Erythroblast (primary cell): ENCODE measurements at places on chromosomes 4 and X.

- peak; percentile 27 for DNase-seq
Measured at GRCh38 chr4:140049024-140049848, 104.7 kb downstream of the MAML3 start.

DNA sequence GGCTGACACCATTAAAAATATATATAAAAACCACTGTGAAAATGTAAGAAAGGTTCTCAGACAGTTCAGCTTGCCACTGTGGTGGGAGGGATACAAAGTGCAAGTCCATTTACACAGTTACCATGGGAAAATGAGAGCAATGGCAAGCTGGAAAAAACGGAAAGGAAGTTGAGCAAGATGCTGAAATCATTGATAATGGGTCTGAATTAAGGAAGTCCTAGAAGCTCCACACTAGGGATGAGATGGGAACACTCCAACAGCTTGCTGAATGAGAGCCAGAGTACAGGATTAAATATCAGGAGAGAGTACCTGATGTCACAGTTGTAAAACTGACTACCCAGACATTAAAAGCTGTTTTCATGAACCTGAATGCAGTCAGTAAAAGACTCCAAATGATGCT, 218.6 kb downstream of the PRDM5 start:
- no peak for DNase-seq

DNA sequence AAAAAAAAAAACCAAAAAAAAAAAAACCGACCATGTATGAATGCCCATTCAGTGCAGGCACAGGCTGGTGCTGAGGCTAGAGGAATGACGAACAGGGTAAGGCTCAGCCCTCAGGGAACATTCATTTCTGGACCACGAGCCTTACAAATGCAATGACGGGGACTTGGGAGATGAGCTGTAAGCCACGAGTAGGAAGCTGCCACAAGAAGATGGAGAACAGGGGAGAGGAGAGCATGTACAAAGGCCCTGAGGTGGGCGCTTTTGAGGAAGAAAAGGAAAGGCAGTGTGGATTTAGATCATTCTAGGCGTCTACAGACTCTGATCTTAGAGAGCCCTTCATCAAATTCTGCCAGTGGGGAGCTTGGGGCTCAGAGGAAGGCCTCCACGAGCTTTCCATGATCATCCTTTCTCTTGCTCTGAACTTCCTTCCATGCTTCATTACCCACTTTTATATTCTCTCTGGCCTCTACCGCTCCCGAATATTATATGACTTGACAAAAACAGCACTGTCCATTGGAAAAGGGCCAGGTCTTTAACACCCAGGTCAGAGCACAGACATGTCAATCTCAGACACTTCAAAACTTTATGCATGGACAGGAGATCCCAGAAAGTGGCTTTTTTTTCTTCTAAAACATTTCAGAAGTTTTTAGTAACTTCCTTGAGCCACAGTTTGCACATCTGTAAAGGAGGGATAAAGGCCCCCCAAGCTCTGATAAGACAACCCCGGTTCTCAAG, 3.3 kb upstream of the ZNF518B start:
- DNase-seq = no peak

- no peak for DNase-seq
Measured at GRCh38 chr4:113707048-113707447, 54.5 kb downstream of the CAMK2D start.

- DNase-seq = no peak
Measured at GRCh38 chrX:153495903-153496589, 1.3 kb downstream of the BGN start.

GRCh38 chr4:10026485-10026884, 5.2 kb upstream of the SLC2A9 start:
- DNase-seq = no peak

DNA sequence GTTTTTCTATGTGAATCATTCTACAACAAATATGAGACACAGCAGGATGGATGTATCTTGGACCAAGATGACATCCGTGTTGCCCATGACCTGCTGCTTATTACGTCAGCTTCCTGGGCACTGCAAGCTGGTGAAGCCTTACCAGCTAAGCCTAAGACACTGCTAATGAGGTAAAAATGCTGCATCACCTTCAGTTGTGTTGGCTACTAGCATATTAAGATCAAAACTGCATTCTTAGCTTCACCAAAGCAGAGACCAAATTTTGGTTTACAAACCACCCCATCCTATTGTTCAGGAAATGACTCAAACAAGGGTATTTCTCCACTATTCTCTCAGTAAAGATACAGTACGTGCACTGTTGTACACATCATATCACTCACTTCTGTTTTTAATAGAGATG, 50.3 kb downstream of the MAML3 start:
- no peak for DNase-seq

DNA sequence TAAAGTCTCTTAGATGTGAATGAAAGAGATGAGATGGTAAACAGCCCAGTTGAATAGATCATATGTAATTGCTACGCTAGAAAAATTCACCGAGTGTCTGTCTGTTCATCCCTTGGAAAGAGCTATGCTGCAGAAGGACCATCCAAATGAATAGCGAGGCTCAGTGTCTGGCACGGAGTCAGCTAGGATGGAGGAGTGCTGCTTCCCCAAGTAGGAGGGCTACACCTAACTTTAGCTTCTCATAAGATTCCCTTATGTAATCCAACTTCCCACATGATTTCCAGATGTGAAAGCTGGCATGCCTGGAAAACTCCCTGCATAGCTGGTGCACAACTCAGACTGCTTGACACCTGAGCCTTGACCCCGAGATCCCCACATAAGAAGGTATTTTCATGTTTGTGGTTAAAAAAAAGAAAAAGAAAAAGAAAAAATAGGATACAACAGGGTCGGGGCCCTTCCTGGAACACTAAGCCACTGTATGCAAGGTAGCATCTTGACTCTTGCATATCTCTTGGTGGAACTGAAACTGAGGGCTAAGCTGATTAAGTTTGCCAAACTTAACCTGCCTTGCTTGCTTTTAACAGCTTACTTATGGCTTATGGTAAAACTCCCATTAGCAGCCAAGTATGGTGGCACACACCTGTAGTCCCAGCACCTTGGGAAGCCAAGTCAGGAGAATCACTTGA, 82.3 kb downstream of the FREM3 start:
- DNase-seq = no peak

DNA sequence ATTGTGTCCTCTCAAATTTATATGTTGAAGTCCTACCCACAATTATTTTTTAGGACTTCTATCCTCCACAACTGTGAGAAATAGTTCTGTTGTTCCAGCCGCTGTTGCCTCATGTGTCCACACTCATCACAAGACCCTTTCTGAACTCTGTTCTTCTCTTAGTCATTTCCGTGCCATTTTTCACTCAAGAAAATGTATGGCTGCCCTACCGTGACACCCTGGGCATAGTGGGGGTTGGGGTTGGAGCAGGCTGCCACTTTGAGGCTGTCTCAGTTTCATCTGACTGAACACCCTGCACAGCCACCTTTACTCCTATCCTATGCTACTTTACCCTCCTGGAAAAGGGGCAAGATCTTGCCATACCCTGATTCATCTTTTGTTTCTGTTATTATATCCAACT, 319.1 kb downstream of the TENM3 start:
- DNase-seq = no peak

DNA sequence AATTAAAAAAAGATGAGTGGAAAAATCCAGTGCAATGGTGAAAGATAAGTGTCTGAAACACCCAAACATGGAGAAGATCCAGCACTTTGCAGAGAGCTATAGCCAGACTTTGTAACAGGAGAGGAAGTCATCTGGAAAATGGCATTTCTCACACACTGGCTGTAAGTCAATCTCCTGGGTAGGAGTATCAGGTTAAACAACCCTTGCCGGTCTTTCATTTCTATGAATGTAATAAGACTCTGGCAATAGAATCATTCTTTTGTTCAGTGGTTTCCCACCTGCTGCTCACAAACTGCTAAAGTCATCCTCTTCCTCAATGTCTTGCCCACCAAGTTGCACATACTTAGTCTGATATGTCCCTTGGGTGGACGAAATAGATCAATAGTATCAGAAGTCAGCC, 94.0 kb upstream of the ATP8A1 start:
- DNase-seq = no peak

GRCh38 chr4:683982-684622, 4.8 kb downstream of the SLC49A3 start:
- DNase-seq = peak; percentile 76

GRCh38 chr4:19739101-19739651, 512.5 kb upstream of the SLIT2 start:
- DNase-seq = no peak

GRCh38 chr4:38058151-38058550, 98.0 kb downstream of the PTTG2 start:
- no peak for DNase-seq

GRCh38 chr4:117889978-117890377, 144.3 kb upstream of the NDST3 start:
- no peak for DNase-seq

DNA sequence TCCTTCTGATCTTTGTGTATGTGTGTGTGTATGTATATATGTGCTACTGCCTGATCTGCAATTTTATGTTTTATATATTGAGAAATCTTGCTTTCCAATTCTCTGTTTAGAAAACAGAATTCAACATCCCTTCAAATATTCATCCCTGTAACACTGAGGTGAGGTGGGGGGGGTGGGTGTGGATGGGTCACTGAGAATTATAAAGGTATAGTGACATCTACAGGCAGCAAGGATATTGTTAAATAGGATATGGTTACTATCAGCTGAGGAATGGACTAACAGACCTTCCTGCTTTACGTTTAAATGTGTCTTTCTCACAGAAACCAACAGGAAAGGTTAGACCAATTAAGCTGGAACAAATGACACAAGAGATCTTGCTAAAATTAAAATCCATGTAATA, 19.0 kb upstream of the MAGEB2 start:
- peak; percentile 0 for DNase-seq

DNA sequence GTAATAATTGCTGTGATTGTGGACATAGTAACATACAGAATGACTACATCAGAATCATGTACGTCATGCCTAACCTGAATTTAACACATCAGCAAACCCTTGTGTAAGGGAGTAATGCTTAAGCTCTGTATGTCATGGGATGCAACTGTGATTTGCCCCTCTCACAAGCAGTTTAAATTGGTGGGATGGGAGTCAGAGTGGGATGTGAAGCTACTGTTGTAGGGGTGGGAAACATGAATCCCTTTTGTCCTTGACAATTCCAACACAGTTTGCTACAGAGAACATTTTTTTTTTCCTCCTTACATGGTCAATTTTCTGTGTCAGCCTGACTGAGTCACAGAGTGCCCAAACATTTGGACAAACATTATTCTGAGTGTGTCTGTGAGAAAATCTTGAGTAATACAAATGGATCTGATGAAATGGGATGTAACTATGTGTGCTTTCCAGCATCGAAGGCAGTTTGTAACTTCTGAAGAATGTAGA, 392.8 kb downstream of the GPM6A start:
- no peak for DNase-seq

GRCh38 chr4:99518601-99519295, 7.9 kb downstream of the C4orf17 start:
- no peak for DNase-seq

- no peak for DNase-seq
Measured at GRCh38 chr4:137861682-137862081, 329.4 kb upstream of the PCDH18 start.

DNA sequence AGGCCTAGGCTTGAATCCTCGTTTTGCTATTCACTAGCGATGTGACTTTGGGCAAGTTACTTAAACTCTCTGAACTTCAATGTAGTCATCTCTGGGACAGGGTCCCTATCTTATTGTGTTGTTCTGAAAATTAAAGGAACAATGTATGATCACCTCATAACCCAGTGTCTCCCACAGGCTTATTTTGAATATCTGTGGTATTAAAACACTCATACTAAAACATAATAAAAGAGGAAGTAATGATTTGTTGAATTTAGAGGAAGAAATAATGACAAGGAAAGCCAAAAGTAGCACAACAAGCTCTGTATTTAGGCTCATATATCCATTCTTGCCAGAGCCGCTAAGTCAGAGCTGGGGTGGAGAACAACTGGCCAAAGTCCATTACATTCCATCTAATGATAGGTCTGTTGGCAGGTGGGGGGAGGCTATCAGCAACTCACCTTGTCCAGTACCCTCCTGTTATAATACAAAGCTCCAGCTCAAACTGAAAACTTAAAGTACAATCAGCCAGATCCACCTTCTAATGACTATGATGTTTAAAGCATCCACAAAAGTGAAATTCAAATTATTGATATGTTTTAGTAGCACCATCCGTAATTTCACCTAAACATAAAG, 64.5 kb upstream of the LSM6 start:
- no peak for DNase-seq

DNA sequence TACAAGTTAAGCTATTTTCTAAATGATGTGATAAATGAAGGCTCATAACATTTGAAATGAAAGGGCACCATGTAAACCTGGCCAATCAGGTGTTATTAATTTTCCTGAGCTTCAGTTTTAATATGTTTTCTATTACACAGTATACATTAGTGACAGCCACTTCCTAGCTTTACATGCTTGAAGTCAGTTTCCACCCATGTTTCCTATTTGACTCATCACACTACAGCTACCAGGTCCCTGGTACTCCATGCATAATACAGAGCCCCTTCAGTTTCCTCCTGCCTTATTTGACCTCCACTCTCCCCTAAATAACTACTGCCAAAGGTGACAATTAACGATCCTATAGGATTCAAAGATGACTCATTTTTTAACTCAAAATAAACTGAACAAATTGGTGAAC, 18.3 kb downstream of the ZNF518B start:
- no peak for DNase-seq

DNA sequence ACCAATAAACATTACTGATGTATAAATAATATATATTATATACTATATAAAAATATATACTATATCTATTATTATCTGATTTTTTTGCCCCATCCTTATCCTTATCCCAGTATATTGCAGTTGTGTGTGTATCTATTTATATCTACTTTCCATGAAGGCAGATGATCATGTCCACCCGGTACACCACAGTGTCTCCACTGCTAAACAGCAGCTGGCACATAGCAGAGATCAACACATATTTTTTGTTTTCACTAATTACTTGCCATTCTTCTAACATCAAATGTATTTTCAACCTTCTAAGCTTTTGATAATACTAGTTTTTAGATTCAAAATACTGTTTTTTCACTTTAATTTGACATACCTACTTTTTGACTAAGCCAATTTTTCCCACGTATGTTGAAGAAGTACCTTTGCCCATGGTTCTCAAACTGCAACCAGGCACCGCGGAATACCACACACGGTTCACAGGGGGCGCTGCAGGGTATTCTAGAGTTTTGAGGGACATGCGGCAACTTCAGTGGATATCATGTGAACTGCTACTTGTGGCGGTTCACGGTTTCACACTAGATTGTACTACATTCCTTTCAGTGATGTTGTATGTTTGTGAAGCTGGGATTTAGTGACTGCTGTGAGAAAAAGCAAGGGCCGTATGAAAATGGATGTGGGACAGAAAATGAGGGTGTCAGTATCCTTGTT, 182.5 kb upstream of the NPY2R start:
- peak; percentile 51 for DNase-seq

- DNase-seq = no peak
Measured at GRCh38 chr4:185837415-185838103, 25.6 kb upstream of the SORBS2 start.

- DNase-seq = no peak
Measured at GRCh38 chrX:95427389-95427788, 1257.3 kb upstream of the DIAPH2 start.
